ENCODE measurements at places on chromosomes 6 and 20.

- no peak for DNase-seq
Observed at GRCh38 chr6:12258591-12259075, 31.5 kb upstream of the EDN1 start.

DNA sequence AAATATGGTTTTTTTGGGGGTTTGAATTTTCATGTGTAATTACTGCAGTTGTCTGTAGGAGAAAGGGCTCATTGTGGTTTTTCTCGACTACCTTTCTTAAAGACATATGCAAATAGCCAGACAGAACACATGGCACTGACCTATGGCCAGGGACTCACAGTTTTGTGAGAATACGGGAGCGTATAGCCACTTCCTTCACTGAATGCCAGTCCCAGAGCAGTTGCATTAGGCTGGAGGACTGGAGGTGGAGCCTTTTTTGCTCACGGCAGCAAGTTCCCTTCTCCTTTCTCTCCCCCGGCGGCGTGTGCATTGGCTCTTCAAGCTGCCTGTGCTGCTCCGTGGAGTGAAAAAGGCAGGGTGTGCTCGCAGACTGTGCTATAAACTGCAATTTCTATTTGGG lies 114.9 kb downstream of the AKAP7 start:
- DNase-seq, result peak; percentile 24

- peak; percentile 28 for DNase-seq
Observed at GRCh38 chr6:108779536-108780275, 68.5 kb upstream of the ARMC2 start.

DNA sequence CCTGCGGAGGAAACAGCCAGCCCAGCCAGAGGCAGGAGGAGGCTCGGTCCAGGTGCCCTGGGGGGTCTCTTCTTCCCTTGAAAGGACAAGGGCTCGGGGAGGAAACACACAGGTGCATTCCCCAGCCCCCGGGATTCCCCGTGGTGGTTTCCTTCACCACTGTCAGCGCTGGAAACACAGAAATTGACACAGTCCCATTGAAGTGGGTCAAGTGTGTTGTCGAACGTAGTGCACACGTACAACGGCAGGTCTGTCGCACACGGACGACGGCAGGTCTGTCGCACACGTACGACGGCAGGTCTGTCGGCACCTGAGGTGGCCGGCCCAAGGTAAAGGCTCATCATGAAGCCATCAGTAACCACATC lies 80.9 kb downstream of the DLL1 start:
- peak; percentile 12 for DNase-seq

- no peak for DNase-seq
Observed at GRCh38 chr6:49606721-49607390, 29.8 kb downstream of the RHAG start.

GRCh38 chr20:52204136-52204535 lies 12.6 kb upstream of the ZFP64 start:
- DNase-seq, result no peak

GRCh38 chr6:157281570-157281969 lies 41.7 kb downstream of the TMEM242 start:
- DNase-seq, result no peak

GRCh38 chr20:62405108-62405980 lies 1.7 kb downstream of the CABLES2 start:
- peak; percentile 27 for DNase-seq

- no peak for DNase-seq
Observed at GRCh38 chr20:50663095-50663821, 28.1 kb downstream of the RIPOR3 start.

- DNase-seq, result no peak
Observed at GRCh38 chr6:98020222-98020621, 737.2 kb upstream of the MMS22L start.

- DNase-seq, result no peak
Observed at GRCh38 chr6:7134999-7135745, 27.4 kb downstream of the RREB1 start.

DNA sequence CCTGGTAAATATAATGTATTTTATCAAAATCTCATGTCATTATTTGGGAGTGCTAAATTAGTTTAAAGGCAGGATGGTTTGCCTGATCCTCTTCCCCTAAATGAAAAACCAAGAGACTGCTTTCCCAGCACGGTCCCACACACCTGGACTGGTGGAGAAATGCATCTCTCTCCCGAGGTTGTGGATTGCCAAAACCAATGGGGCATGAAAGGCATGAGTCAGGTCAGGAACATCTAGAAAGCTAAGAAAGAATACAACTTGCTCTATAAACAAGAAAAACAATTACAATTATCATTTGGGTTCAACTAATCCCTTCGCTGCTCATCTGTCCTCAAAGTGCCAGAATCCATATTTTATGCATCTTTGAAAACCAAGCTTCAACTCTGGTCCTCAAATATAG lies 308.3 kb upstream of the IRAK1BP1 start:
- DNase-seq, result no peak

GRCh38 chr20:14334306-14334930 lies 3.0 kb downstream of the FLRT3 start:
- no peak for DNase-seq

- no peak for DNase-seq
Observed at GRCh38 chr6:169707772-169708171, 5.8 kb downstream of the C6orf120 start.

DNA sequence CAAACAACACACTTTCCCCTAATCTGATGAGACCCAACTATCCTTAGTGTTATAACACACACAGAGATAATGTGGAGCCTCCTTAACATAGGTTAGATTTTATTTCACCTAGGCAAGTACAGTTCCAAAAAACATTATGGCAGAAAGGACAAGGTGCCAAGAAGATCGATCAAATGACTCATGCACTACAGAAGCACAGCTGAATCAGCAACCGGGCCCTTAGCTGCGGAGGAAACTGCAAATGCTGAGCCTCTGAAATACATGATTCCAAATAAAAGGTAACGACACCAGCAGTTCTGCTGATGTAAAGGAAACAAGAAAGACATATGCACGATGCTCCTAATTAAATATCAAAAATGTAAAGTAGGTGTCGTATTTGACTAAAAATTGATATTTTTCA lies 19.9 kb upstream of the MUC21 start:
- no peak for DNase-seq

- no peak for DNase-seq
Observed at GRCh38 chr20:39289831-39290230, 327.7 kb downstream of the DHX35 start.

DNA sequence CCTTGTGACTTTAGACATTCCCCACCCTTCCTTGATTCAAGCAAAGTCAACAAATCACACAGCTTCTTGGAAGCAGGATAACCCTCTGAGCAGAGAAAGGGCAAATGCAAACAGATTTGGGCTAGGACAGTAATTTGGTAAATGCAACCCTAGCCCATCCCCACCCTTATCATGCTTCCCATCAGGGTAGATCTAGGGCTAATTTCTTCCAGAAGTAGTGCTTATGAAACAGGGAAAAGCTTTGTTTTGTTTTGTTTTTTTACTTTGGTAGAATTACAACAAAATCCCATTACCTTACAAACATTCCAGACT lies 525.1 kb upstream of the NOX3 start:
- DNase-seq, result no peak

DNA sequence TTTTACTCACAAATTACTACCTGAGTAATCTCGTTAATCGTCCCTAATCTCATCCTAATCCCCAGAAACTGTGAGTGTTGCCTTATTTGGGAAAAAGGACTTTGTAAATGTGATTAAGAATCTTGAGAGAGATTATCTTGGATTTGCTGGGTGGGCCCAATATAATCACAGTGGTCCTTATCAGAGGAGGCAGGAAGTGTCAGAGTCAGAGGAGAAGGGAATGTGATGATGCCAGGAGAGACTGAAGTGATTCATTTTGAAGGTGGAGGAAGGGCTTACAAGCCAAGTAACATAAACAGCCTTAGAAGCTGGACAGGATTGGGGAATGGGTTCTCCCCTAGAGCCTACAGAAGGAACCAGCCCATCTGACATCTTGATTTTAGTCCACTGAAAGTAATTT lies 16.7 kb downstream of the RPP21 start:
- DNase-seq, result no peak

GRCh38 chr6:89412071-89413005 lies at the start of gene RRAGD:
RRAGD (minus strand) TSS chr6:89412273; CDS start chr6:89411993, 280 bp downstream.
- peak; percentile 78 for DNase-seq

GRCh38 chr6:20302702-20303251 lies 90.5 kb upstream of the MBOAT1 start:
- no peak for DNase-seq

DNA sequence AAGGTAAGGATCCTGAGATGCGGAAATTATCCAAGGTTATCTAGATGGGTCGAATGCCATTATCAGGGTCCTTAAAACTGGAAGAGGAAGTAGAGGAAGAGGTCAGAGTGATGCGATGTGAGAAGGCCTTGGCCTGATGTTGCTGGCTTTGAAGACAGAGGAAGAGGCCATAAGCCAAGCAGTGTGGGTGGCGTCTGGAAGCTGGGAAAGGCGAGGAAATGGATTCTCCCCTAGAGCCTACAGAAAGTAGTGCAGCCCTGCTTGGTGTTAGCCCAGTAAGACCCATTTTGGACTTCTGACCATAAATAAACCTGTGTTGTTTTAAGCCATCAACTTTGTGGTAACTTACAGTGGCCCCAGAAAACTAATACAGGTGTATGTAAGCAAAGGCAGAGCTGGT lies 2.0 kb downstream of the SRXN1 start:
- no peak for DNase-seq

- DNase-seq, result no peak
Observed at GRCh38 chr6:53959717-53960116, 151.5 kb upstream of the MLIP start.

- DNase-seq, result peak; percentile 74
Observed at GRCh38 chr20:20780127-20780824, 67.8 kb upstream of the RALGAPA2 start.

GRCh38 chr6:152086223-152086873 lies 278.9 kb downstream of the ESR1 start:
- DNase-seq, result no peak

DNA sequence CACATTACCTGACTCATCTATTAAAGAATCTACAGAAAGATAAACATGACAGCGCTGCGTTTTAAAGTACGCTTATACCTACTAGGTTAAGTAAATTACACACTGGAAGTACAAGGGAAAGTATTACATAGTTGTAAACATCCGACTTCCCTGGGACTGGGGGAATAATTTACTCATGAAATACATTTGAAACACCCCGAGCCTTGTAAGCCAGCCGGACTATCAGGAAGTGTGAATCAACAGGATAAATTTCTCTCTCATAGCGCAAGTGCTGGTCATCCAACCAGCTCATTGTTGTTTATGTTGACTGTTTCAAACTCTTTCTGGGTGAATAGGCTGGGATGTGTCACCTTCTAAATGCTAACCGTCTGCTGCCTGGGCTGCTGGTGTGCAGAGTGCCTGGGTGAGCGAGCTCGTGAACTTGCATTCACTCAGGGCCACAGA lies 4.9 kb downstream of the BMP6 start:
- no peak for DNase-seq

GRCh38 chr6:85421972-85422371 lies 27.9 kb upstream of the NT5E start:
- DNase-seq, result no peak

- DNase-seq, result no peak
Observed at GRCh38 chr6:14200047-14200446, 82.5 kb downstream of the CD83 start.

- no peak for DNase-seq
Observed at GRCh38 chr6:14925699-14926026, 320.2 kb upstream of the JARID2 start.

- no peak for DNase-seq
Observed at GRCh38 chr20:13758884-13759283, 25.8 kb downstream of the ESF1 start.

GRCh38 chr20:3047486-3048419 lies 1.9 kb downstream of the MRPS26 start:
- no peak for DNase-seq

DNA sequence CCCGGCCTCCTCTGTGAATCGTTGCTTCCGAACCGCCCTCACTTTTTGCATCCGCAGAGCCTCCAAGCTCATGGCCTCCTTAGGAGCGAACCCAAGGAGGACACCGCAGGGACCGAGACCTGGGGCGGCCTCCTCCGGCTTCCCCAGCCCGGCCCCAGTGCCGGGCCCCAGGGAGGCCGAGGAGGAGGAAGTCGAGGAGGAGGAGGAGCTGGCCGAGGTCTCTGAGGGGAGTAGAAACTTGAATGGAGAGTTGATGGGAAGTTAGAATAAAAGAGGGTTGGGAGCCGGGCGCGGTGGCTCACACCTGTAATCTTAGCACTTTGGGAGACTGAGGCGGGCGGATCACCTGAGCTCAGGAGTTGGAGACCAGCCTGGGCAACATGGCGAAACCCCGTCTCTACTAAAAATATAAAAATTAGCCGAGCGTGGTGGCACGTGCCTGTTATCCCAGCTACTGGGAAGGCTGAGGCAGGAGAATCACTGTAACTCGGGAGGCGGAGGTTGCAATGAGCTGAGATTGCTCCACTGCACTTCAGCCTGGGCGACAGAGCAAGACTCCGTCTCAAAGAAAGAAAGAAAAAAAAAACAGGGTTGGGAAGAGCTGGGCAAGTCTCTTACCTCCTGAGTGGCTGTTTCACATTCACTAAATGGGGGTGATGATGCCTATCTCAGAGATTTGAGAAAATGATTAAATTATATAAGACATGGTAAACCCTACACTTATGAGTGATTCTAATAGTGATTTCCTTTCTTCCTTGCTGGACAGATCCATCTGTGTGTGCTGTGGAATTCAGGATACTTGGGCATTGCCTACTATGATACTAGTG lies 805 bp downstream of the MSH5 start:
- DNase-seq, result no peak

DNA sequence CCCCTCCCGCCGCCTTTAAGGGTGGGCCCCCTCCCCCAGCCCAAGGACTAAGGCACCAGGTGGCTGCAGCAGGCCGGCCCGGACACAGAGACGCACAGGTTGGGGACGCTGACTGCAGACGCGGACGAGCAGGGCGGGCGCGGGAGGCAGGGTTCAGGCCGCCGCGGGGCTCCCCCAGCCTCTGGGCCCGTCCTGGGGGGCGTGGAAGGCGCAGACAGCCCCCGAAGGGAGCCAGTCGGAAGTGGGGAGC lies 9.3 kb downstream of the DUSP15 start:
- DNase-seq, result no peak

DNA sequence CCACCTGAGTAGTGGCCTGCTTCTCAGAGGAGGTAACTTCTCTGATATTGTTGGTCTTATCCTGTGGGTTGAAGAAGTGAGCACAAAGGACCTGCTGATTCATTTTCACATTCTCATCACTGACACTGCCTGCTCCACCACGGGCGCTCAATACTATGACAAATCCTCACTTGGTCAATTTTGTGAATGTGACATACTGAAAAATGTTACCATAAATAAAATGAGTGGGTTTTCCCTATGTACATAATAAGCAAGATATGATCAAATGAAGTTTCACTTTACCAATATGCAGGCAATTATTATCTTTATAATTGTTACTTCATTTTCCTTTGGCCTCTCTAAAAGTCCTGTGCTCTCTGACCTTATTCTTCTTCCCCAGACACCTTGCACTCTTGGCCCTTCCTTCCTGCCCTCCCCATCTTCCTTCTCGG lies 71.5 kb upstream of the RIPOR2 start:
- DNase-seq, result peak; percentile 60

DNA sequence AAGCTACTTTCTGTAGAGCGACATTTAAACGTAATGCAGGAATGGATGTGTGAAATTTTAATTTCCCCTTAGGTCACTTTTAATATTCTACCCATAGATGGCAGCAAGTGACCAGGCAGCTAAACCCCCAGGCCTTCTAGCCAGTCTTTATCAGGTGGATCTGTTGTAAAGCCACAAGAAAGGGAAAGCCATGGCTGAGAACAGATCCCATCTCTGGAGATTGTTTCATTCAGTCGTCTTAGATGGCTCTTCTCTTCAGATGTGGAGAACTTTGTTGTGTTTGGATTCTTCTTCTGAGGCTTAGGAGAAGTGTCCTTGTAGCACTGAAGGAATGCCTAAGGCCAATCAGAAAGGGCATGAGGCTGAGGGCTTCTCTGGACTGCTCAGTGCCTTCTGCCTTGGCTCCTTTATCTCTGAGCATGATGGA lies 15.8 kb upstream of the RNF182 start:
- DNase-seq, result peak; percentile 56
